ENCODE measurements at places on chromosomes 1 and 21.

- DNase-seq, result no peak
These were observed 77.4 kb downstream of the STUM start for GRCh38 chr1:226625832-226626576.

- DNase-seq, result no peak
These were observed 81.0 kb upstream of the KCNK2 start for GRCh38 chr1:215001419-215002021.

- DNase-seq, result no peak
These were observed 137.1 kb upstream of the CD34 start for GRCh38 chr1:208047975-208048374.

- DNase-seq, result peak; percentile 34
These were observed 115.5 kb upstream of the IRF2BP2 start for GRCh38 chr1:234725177-234726132.

- DNase-seq, result no peak
These were observed 73.3 kb upstream of the IRF2BP2 start for GRCh38 chr1:234683127-234683860.

GRCh38 chr1:155242805-155243358 lies 12.4 kb downstream of the ENTREP3 start:
- no peak for DNase-seq

DNA sequence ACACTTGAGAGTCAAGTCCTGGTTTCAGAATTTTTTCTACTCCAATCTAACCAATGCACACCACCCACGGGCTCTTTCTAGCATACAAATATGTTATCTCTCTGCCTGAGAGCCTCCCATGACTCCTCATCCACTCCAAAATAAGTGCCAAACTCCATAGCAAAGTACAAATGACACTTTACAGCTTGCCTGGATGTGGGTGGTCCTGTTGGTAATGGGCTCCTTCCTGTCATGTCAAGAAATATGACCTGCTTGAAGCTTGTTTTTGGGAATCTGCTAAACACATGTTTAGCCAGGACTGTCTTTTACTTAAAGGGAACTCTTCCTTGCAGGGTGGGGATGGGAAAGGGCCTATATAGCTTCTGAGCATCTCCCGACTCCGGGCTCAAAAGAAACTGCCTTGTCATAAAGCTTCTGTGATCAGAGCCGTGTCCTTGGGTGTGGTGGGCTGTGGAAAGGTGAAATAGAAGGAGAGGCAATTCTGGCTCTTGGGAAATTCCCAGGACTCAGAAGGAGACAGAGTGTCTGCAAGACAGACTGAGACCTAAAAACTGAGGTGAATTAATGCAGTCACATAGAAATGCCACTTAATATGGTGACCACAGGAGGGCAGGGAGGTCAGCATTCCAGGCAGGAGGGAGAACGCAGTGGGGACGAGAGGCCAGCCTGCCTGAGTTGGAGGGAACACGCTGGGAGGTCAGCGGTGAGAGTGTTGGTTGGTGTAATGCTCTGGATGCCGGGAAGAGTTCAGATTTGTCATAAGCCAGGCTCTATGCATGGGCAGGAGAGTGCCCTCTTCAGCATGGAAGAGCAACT lies 6.1 kb upstream of the IGFN1 start:
- DNase-seq, result no peak

GRCh38 chr1:193416226-193417024 lies 230.0 kb upstream of the B3GALT2 start:
- no peak for DNase-seq

DNA sequence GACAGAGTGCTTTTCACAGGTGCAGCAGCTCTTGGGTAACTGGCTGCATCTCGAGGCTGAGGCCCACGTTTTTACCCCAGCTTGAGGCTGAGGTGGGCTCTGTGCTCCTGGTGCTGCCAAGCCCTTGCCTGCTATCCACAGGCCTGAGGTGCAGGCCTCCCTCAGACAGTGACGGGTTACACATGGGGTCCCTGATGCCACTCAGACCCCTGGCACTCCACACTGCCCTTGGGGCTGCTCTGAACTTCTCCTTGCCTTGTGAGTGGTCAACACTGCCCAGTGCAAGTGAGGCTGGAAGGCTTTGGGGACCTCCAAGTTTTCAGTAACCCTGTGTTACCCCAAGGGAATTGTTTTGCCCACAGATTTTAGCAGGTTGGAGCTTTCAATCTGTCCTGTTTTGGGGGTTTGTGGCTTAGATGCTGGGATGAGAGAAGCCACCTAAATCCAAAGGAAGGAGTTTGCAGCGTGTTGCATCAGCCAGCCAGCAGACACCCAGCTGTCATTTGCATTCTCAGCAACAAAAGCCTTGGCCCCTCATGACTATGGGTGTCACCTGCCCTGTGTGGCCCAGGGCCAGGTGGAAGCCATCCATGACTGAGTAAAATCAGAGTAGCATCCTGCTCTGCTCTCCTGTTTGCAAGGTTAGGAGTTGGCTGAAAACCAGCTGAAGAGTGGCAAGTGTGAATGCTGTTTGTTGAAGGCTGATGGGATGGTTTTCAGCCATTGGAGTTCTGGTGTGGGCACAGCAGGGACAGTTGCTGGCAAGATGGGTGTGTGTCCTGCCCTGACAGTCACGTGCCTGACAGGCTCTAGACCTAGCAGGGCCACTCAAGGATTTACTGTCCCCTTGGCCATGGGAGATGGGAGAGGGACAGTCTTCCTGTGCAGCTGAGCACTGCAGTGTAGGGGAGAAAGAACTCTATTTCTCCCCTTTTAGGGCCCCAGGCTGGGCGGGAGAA lies 3.2 kb downstream of the RNF187 start:
- no peak for DNase-seq

GRCh38 chr1:229940684-229941083 lies 126.4 kb upstream of the GALNT2 start:
- DNase-seq, result no peak

- no peak for DNase-seq
These were observed 3.0 kb upstream of the SESN2 start for GRCh38 chr1:28256197-28256827.

GRCh38 chr1:213512316-213512715 lies 461.3 kb downstream of the RPS6KC1 start:
- no peak for DNase-seq

Data from activated naive CD8-positive, alpha-beta T cell treated with anti-CD3 and anti-CD28 coated beads, Interleukin-2, amount 50 U/mL, for 16 hours (primary cell).